ENCODE measurements at places on chromosomes 16 and 17. TPM values are rescaled to one million over a fixed set of nuclear protein-coding genes. Genes with fewer than 3 reads are reported as not detected.

DNA sequence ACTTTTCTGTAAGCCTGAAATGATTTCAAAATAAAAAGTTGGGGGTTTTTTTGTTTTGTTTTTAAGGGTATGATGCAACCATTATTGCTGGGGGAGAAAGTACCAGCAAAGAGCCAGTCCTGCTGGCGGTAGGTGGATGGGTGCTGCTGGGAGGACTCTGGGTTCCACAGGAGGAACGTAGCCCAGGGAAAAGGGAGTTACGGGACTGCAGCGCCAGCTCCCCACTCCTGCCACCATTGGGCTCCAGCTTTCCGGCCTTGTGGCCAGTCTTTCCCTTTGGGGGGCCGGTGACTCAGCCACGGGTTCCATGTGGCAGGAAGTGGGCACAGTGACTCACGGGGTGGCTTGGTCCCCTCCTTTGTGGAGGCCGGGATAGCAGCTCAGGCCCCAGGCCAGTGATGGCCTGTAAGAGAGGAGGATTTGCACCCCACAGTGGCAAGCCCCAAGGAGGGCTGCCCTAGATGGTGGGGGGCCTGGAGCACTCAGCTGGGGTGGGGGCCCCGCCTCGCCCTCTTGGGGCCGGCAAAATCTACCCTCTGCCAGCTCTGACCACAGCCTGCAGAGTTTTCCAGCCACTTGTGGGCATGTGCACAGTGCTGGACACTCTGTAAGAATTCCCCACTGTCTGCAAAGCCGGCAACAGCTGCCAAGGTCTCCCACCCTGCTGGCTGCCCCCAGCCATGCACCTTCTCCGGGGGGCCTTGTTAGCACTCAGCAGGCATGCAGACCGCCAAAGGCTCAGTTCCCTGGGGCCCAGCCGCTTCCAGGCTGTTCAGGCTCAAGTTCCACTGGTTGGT, 30.4 kb downstream of the SOCS3 start:
- DNase-seq: no peak

DNA sequence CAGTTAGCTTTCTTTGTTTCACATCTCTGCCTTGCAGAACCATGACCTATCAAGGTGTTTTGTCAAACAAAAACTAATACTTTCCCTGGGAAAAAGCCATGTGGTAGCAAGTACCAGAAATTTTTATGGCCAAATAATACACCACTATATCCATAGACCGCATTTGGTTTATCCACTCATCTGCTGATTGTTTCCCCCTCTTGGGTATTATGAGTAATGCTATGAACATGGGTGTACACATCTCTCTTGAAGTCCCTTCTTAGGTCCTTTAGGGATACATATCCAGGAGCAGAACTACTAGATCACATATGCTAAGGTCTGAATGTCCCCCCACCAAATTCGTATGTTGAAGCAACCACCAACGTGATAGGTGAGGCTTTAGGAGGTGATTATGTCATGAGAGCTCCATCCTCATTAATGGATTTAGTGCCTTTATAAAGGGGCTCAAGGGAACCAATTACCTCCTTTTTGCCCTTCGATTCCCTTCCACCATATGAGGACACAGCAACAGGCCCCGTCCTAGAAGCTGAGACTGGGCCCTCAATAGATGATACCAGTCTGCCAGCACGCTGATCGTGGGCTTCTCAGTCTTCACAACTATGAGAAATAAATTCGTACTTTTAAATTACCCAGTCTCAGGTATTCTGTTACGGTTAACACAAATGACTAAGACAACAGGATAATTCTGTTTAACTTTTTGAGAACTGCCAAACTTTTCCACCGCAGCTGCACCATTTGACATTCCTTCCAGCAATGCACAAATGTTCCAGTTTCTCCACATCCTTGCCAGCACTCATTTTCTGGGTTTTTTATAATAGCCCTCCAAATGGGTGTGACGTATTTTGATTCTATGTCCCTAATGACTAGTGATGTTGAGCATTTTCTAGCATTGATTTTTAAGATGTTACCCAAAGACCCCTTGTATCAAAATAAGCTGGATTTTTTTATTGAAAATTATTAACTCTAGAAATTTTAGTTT, 30.0 kb downstream of the SIAH1 start:
- no peak for DNase-seq

GRCh38 chr17:63370696-63371095, 75.4 kb downstream of the CYB561 start:
- no peak for DNase-seq

GRCh38 chr17:7849130-7849750, 5.6 kb upstream of the TMEM88 start:
- no peak for DNase-seq

DNA sequence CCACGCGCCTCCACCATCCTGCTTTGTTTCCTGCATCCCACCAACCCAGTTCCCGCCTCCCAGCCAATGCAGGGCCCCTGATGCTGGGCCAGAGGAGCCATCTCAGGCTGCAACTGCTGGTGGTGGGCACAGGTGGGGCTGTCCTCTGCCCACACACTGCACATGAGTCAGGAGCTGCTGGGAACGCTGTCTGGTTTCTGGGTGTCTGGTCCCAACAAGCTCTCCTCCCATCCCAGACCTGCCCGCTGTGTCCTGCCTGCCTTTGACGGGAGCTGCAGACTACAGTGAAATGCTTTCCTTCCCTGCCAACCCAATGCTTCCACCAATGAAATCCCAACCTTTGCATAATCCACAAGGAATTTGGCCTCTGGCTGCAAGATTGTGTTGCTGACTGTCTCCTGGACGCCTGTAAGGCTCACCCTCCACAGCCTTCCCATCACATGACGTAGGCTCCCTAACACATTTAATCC, 98.9 kb downstream of the N4BP1 start:
- no peak for DNase-seq

The NEURL4 gene
- total RNA-seq: 69.5 TPM

The PLLP gene
- 0.79 TPM for total RNA-seq

DNA sequence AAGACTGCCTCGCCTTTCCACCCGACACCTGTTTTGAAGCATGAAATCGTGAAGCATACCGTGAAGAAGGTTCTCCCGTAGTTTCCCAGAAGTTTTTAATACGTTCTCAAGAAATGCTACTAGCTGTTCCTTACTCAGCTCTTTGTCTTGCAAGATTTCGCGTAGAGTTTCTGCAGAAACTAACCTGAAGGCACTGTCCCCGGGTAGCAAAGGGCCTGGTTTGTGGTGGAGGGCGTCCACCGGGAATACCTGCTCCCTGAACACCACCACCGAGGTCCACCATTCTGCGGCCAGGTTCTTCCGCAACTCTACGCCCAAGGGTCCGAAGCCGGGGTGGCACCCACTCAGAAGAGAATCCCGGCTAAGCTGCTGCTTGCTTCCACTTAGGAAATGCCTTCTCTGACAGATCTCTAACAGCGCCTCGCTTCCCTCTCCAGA, 487 bp downstream of the POLG2 start:
- no peak for DNase-seq

GRCh38 chr16:52446080-52446479, 100.9 kb downstream of the TOX3 start:
- no peak for DNase-seq

GRCh38 chr16:14437426-14437825, 192.6 kb downstream of the PARN start:
- no peak for DNase-seq

- no peak for DNase-seq
Observed at GRCh38 chr17:30534938-30535921, 58.0 kb downstream of the GOSR1 start.

Measured in neural crest cell (in vitro differentiated cells).